Stimulated activated CD4-positive, alpha-beta T cell treated with anti-CD3 and anti-CD28 coated beads, Interleukin-4, amount 100 ng/mL, for 1 hour (primary cell): ENCODE measurements at places on chromosomes 1 and 21.

DNA sequence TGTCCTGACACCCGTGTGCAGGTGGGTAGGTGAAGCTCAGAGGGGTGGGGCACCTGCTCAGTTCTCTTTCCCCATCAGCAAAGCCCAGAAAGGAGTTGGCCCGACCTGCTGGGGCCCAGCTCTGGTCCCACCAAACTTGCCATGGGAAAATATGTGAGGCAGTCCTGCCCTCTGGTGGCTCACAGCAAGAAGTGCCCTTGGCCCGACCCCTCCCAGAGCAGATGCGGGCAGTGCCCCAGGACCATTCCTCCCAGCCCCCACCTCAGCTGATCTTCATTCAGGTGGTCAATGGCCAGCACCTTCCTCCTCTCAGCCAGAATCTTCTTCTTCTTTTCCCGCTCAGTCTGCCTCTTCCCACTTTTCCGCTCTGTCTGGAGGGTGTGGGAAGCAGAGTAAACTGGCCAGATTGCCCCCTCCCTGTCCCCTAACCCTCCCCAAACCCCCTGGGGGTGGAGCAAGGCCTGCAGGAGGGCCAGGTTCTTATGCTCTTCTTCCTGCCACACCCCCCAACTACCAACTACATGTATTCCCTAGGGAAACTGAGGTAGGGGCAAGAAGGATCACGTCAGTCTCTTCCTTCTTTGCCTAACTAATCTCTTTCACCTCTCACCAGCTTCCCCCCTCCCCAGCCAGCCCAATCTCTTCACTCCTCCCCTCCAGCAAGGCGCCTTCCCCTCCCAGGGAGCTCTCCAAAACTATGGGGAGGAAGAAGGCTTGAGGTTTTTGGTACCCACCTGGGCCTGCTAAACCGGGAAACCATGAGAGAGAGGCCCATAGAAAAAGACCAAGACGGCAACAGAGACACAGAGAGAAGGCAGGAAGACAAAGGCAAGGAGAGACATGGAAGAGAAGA, 15.6 kb downstream of the TNNT2 start:
- no peak for DNase-seq

DNA sequence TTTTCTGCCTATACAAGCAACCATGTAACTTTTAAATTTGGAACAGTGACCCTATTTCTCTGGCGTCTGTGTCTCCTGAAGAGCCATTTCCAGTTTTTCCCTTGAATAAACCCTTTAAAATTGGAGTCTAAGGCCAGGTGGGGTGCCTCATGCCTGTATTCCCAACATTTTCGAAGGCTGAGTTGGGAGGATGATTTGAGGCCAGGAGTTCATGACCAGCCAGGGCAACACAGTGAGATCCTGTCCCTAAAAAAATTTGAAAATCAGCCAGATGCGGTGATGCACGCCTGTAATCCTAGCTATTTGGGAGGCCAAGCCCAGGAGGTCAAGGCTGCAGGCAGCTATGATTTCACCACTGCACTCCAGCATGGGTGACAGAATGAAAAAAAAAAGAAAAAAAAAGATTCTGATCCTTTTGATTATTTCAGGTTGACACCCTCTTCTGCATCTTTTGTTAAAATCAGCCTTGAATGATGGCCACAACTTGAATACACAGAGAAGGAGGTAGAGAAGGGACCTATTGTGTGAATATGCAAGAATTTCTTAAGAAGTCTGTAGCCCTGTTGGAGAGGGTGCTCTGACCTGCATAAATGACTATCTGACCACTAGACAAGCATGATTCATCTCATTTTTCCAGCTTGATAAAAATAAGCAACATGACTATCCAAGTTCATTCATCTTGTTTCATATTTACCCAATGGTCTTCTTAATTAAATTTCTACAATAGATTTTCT, 40.2 kb upstream of the PARP1 start:
- no peak for DNase-seq

GRCh38 chr21:38770660-38771059, 35.1 kb upstream of the ETS2 start:
- no peak for DNase-seq

GRCh38 chr1:178774263-178774662, 49.2 kb downstream of the RALGPS2 start:
- no peak for DNase-seq

- no peak for DNase-seq
Observed at GRCh38 chr1:32020339-32020738, 6.7 kb downstream of the KHDRBS1 start.

DNA sequence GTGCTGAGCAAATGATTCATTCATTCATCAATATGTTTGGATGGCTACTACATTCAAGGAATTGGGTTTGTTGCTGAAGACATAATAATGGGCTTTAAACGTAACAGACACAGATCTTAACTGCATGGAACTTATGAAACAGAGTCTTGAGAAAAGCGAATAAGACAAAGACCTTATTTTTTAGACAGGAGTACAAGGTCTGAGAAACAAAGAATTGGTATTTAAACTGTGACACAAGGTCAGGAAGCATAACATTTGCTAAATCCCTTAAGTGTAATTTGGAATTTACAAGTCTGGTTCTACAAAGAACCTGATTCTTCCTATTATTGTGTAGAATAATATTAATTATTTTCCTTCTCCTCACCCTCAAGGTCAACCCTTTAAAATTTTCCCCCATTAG, 565.4 kb upstream of the RGS18 start:
- no peak for DNase-seq

DNA sequence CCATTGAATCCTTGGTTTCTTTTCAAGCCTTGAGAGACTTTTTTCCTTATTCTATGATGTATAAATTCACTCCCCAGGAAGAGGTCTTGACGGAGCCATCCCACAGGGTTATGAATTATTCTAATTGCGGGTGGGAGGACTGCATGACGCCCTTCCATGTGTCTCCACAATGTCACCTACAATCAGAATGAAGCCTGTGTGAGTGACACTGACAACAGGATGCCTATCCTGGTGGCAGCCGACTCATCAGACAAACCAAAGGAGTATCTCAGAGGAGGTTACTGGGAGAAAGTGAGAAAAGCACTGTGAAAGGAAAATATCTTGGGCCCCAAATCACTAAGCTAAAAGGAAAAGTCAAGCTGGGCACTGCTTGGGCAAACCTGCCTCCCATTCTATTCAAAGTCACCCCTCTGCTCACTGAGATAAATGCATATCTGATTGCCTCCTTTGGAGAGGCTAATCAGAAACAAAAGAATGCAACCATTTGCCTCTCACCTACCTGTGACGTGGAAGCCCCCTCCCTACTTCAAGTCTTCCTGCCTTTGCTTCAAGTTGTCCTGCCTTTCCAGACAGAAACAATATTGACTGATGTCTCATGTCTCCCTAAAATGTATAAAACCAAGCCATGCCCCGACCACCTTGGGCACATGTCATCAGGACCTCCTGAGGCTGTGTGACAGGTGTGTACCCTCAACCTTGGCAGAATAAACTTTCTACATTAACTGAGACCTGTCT, 98.4 kb downstream of the SMYD2 start:
- no peak for DNase-seq

DNA sequence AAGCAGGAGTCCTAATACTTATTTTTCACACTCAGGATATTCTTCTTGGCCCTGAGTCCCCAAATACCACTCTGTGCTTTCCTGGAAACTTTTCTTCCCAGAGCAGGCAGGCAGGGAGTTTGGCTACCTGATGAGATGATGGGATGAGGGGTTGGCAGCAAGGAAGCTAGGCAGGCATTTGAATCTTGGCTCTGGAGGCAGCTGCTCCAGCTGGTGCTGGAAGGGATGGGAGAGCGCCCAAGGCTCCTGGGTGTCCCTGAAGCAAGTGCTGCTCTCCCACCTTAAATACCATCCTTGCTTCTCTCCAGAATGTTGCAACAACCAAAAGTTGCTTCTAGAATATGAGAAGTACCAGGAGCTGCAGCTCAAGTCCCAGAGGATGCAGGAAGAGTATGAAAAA, 48.0 kb upstream of the TMEM125 start:
- no peak for DNase-seq

GRCh38 chr21:39082656-39083376, 100.4 kb downstream of the PSMG1 start:
- no peak for DNase-seq

DNA sequence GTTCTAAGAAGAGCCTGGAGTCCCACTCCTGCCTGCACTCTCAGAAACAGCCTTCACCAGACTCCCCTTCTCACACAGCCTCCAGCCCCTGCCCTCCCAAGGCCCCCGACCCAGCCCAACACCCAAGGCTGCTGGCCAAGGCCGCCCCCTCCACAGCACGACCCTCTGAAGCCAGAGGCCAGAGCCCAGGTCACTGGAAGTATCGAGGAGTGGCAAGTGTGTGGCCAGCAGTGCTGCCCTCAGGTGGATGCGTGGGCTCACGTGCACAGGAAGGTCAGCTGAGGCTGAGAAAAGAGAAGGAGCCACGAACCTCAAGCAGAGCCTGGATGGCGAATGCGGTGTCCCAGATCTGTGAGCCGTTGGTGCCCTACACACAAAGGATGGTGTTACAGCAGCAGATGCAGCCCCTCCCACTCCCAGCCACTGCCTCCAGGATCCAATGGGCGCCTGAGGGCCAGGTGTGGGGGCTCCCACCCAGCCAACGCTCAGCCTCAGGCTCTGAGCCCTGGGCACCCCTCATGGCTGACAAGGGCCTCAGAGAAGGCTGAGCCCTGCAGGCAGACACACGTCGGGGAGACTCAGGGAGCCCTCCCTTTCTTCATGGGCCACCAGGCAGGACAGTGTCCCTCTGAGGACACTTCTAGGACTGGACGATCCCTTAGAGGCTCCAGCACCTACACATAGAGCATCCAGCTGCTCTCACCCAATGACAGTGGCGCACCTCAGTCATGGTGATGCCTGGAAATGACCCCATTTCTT, 18.0 kb downstream of the LSS start:
- DNase-seq, result no peak

DNA sequence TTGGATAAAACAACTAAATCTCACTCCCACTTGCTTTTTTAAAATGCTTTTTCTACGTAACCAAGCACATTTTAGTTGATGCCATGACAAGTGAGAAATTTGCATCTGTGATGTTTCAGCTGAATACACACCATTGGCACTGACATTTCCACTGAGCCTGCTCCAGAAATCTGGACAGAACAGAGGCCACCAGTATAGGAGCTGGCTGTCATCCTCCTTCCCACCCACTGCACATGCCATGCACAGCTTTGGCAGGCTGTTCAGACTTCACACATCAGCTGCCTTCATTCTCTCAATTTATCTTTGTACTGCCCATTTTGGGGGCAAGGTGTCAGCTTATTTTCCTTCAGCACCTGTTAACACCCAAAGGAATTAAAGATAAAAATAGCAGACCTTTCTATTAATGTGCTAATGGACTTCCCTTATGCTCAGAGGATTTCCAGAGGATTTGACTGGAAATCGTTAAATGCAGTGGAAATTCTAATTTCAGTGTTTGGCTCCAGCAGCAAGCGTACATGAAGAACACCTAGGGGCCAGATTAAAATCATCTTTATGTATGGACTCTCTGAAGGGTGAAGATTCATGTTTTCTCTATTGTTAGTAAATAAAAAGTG, 12.9 kb upstream of the PODN start:
- DNase-seq, result no peak

DNA sequence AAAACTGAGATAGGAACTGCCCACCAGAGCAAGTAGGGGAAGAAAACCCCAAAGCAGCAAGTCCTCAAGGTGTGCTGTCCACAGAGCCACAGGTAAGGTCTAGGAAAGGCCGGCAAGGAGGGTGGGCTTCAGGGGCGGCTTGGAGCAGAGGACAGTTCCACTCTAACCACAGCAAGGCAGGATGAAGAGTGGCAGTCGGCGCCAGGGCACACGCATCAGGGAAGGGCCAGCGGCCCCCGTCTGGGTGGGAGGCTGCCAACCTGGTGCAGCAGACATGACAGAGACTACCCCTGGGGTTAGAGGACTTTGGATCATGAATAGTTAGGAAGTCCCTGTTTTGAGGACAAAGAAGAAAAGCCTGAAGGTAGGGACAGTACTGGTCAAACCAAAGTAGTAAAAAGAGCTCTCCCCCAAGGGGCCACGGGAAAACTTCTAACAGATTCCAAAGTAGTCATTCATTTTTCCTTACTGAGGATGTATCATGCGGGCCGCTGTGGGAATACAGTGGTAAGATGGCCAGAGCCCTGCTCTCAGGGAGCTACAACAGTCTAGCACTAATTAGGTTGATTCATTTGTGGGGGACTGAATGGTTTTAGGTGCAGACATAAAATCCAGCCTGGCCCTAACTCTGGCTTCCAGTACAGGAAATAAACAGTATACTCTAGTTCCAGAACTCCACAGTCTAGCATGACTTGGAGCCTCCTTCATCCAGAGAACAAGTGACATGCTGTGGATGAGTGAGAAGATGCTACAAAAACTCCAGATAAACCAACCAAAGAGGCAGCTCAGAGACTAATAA, 3.5 kb upstream of the RAP1GAP start:
- no peak for DNase-seq

DNA sequence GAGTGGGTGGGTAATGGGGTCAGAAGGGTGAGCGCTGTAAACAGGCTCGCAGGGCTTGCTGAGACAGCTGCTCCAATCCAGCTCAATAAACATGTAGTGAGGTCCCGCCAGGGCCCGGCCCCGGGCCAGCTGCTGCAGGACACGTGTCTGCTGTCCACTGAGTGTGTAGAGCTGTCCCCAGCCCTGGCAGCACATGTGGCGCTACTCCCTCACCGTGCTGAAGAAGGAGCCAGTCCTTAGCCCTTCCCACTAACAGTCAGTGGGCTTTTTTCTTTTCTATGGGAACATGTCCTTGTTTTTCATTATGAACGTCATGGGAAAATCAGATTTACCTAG, 78.9 kb upstream of the C1orf174 start:
- no peak for DNase-seq

GRCh38 chr1:156480016-156480370, 20.6 kb downstream of the MEF2D start:
- DNase-seq, result no peak

DNA sequence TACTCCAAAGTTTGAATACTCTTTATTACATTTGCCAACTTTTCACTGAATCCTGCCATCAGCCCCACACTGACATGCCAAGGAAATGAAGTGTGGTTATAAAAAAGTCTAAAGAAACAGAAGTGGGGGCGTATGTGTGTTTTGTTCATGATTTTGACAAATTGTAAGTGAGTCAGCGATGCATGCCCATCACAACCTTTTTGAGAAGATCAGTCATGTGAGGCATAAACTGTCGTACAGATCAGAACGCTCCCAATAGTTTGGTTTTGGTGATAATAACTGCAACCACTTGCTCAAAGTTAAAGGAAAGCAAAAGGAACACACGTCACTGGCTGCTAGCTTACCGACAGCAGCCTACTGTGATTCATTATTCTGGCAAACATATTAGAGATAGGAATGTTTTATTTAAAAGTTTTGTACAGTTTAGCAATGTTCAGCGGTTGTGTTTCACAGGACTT, 95.6 kb downstream of the RGS2 start:
- no peak for DNase-seq

DNA sequence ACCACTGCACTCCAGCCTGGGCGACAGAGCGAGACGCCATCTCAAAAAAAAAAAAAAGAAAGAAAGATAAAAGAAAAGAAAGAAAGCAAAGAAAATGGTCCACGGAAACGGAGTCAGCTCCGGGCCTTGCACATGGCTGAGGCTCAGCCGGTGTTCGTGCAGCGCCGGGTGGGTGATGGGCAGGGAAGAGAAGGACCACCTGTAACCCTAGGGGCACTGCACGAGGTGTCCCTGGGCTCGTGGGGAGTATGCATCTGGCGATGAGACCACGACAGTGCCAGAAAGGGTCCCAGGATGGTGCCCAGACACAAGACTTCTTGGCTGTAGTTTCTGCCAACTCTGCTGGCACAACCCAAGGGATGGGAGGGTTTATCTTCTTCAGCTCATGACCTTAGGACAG, 5.8 kb downstream of the CDA start:
- DNase-seq, result no peak

GRCh38 chr1:16124377-16125087, 31.3 kb downstream of the EPHA2 start:
- no peak for DNase-seq

GRCh38 chr21:43362321-43362791, 64.6 kb downstream of the SIK1 start:
- peak; percentile 73 for DNase-seq
